ENCODE measurements at places on chromosomes 1 and 21. TPM values are rescaled to one million over a fixed set of nuclear protein-coding genes. Genes with fewer than 3 reads are reported as not detected.

GRCh38 chr21:27776925-27777553, 810.2 kb upstream of the ADAMTS5 start:
- peak; percentile 49 for DNase-seq

Gene SLC1A7
- total RNA-seq, result 0.31 TPM

Gene LRRC53
- not detected for total RNA-seq

Gene PLA2G2F
- total RNA-seq, result not detected

Gene OR2L3
- not detected for total RNA-seq

Gene JAM2
- 41.8 TPM for total RNA-seq

GRCh38 chr1:16882986-16883385, 12.8 kb upstream of the RNU1-2 start:
- DNase-seq, result no peak

- peak; percentile 63 for DNase-seq
Observed at GRCh38 chr1:182392050-182393028, 749 bp upstream of the GLUL start.

DNA sequence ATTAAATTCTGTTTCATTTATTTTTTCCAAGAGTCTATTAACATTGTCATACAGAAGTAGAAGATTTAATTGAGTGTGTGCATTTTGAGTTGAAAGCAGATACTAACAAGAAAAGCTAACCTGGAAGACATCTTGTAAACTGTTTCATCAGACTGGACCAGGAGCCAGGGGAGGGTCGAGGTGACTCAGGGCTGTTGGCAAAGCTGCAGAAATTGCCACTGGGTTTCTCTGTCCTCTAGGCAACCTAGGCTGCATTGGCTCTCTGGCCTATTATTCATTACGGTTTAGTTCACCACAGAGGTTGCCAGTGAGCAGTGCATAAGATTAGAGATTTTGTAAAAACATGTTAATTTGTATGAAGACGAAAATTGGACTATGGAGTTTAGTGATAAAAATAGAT, 27.5 kb downstream of the ERG start:
- no peak for DNase-seq

Gene CLCA4
- not detected for total RNA-seq

DNA sequence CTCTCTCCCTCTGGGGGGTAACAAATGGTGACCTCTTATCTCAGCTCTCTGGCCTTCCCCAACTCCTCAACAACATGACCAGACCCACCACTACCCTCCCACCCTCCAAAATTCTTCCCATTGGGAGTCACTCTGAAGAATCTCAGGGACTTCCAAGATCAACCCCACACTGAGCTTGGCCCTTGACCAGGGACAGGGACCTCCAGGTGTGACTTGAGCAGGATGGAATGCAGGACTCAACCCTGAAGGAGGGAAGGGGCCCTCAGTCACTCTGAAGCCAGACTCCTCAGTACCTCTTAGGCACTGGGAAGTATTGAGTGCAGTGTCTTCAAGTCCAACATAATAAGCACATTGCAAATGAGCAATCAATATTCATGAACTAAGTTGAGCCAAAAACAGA, 1.9 kb downstream of the CASQ1 start:
- DNase-seq, result no peak

DNA sequence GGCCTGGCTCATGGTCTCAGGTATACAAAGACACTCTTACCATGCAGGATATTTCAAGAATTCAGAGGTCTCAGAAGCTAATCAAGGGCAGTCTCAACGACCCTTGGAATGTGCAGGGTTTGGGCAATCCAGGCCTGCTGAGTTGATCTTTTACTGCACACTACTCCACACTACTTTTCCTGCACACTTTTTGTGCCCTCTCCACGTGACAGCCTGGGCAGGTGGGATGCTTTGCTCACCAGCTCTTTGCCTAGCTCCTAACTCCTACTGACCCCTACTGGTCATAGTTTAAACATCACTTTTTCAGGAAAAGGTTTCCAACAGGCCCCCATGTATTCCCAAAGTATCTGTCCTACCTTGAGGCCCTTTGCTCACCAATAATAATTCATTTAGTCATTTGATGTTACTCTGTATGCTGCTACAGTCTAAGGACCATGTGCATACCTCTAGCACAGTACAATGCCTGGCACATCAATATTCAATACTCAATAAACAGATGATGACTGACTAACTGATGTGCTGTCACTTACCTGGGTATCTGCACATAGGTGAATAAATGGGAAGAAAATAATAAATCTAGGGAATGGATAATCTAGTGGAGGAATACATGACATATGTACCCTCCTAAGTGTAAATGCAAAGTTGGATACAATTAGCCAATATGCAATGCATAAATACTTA, 9.6 kb downstream of the DUSP23 start:
- DNase-seq, result no peak

DNA sequence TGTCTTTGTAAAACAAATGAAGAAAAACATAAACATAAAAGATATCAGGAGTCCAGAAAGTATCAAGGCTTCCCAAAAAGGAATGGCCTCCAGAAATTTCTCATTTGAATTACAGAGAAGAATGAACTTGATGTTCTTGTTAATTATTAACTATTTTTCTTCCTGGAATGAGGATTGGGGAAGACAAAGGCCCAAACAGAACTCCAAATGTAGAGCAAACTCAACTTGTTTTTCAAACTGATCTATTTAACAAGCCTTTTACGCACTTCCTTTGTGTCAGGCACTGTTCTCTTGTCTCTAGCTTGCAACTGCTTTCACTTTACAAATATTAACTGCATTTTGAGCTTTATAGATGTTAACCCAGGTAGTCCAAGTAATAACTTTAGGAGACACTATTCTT, 45.5 kb downstream of the LAMC2 start:
- no peak for DNase-seq

Gene FGGY
- 14.0 TPM for total RNA-seq

GRCh38 chr21:45332415-45332814, 44.7 kb upstream of the POFUT2 start:
- DNase-seq, result peak; percentile 1

DNA sequence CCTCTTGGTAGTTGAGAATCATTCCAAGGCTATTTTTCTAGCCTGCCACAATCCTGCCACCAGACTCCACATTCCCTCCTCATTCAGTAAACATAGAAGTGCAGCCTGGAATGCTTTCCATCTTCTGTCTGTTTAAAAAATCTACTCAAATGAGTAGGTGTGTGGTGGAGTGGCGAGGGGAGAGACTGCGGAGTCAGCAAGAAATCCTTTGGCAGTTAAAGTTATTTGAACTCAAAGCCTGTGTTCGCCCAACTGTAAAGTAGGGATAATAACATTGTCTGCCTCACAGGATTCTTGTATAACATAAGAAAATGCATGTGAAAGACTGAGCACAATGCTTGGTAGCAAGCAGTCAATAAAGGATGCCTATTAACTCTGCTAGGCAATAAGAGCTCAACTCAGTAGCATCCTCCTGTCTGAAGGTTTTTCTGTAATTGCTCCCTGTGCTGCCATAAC, 22.2 kb upstream of the DPT start:
- DNase-seq, result no peak

- DNase-seq, result no peak
Observed at GRCh38 chr1:9039761-9040658, 13.8 kb upstream of the SLC2A7 start.

Data from left cardiac atrium (tissue), 4 donors.